Renal cortex interstitium (tissue), 15 donors: ENCODE measurements at places on chromosomes 6 and 20. TPM values are rescaled to one million over a fixed set of nuclear protein-coding genes. Genes with fewer than 3 reads are reported as not detected.

GRCh38 chr6:90175627-90176538 is 120.8 kb downstream of the BACH2 start:
- DNase-seq: no peak

DNA sequence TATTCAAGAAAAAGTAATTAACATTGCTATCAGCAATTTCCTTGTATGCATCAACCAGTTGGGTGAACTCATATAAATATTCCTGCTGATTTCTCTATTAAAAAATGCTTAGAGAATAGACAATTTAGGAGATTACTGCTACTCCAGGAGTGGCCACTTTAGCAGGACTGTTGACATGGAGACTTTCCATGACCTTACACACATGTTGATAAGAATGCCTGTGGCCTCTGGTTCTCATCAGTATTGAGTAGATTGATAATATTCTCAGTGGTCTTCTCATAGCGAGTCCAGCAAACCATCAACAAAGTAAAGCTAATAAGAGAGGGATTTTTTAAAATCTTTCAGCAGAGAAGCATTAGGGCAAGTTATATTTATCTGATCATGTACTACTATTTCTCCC is 208.4 kb upstream of the MARCKS start:
- DNase-seq: no peak

DNA sequence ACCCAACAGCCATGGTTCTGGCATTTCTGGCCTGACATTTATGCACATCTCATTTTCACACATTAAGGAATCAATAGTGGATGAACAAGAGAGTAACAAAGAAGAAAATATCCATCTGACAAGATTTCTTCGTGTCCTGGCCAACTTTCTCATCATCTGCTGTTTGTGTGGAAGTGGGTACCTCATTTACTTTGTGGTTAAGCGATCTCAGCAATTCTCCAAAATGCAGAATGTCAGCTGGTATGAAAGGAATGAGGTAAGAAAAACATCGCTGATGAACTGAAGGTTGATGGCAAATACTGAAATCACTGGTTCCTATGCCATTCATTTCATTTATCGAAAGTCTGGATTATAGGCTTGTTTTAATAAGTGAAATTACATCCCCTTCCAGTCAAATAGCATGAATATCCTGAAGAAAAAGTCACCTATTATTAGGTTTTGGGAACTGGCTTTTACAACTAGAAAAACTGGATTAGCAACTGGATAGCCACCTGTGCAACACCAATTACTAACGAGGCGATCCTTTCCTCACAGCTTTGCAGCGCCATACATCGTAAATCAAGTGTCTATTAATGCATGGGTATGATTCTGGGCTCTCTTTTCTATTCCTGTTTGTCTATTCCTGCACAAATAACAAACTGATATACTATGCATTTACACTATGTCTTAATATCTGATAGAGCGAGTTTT is 50.2 kb upstream of the NOP56 start:
- DNase-seq: peak; percentile 9

GRCh38 chr20:63858393-63859165 is 2.7 kb upstream of the ABHD16B start:
- DNase-seq: peak; percentile 85

DNA sequence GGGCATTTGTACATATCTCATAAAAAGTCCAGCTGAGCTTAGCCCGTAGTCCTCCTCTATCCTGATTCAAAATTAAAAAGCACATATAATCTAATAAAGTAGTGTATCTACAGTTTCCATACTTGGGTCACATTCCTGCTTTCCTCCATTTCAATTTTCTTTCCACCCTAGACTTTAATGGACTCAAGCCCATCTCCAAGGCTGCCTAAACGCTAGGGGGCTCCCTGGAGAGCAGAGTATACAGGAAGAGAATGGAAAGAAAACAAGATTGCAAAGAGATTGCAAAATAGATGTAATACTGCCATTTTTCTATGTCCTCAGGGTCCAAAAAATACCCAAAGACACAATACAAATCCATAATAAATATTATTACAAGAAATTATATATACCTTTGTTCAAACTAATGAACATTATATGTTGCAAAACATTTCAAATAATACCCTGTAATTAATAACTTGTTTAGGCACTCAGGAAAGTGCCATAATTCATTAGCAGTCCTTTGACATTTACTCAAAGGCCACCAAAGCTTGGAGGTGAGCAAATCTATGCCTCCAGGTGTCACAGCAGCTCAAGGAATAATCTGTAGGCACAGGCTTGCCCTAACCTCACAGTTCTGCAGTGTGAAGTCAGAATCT is 2.4 kb upstream of the MCM3 start:
- no peak for DNase-seq

DNA sequence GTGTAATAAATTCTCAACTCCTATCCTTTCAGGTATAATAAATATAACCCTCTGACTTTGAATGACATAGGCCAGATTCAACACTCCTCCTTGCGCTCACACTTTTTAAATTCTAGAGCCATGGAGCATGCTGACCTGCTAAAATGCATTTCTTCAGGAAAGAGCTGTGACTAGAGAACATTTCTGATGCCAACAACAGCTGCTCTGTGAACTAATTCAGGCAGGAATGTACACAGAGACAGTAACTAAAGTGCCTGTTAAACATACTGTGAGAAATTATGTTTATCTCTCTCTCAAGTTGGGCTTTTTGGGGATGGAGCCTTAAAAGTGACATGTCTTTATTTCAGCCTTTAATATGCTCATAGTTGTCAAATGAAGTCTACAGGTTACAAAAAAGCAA is 8.3 kb downstream of the NHSL1 start:
- DNase-seq: no peak

DNA sequence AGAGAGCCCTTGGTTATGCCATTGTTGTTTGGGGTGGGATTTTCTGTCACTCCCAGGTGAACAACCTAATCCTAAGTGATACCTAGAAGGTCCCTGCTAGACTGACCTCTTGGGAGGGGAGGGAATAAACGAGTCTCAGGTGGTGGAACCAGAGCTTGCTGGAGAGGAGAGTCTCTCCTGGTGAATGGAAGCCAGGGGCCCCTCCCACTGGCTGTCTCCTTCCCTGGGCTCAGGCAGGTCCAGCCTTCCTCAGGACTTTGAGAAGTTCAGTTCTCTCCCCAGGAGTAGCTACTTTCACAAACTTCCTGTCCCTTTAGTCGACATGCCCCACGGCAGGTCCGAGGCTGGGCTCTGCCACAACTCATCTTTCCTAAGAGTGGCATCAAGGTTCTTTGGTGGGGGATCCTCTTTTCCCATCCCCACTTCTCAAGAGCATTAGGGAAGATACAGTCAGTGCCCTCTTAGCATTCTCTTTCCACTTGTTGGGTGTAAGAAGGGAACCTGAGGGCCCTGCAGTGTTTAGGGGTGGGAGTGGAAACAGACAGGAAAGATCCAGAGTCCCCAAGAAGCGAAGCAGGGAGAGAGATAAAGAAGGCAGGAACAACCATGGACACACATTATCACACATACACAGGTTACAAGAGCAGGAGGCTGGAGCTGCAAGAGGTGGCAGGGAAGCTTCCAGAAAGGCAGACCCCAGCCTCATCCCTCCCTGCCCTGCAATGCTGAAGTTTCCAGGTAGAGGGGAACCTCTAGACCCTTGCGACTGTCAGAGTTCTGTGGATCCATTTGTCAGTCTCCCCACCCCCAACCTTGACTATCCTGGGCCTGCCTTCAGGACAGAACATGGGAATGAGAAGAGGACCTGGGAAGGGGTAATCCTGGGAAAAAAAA is 900 bp upstream of the GLP1R start:
- no peak for DNase-seq

- no peak for DNase-seq
Observed at GRCh38 chr6:109672175-109672574, 18.8 kb downstream of the AK9 start.

Gene EYA4
- polyA plus RNA-seq: 12.4 TPM

Gene FGD2
- 3.1 TPM for polyA plus RNA-seq

Gene CLIC1
- 292 TPM for polyA plus RNA-seq

Gene RNF39
- 1.4 TPM for polyA plus RNA-seq

Gene LY6G5B
- polyA plus RNA-seq: 30.6 TPM
